GM12865 (cell line): ENCODE measurements at places on chromosomes 16 and 17.

GRCh38 chr17:56593086-56593645 lies 333 bp upstream of the NOG start:
- DNase-seq, result no peak

DNA sequence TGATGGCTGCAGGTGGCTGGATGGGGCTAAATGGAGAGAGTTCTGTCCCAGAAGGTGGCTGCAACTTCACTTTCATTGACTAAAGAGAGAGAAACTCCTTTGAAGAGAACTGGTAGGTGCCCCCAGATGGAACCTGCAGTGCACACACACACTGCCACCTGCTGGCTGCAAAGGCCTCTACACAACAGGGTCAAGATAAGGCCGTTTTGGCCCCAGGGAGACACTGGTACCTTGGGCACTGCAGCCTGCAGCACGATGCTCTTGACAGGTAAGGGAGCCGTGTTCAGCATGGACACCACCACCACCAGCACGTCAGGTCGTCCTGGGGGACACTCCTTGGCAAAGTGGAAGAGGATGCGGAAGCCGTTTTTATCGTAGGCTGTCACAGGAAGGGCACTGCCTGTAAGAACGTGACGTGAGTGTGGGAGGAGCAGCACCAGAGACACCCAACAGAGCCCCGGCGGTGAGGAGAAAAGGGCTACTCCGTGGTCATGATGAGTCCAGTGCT lies 22.7 kb downstream of the GGA3 start:
- DNase-seq, result peak; percentile 86

- DNase-seq, result no peak
These were observed 134.8 kb upstream of the TP53TG3C start for GRCh38 chr16:33059206-33059605.

DNA sequence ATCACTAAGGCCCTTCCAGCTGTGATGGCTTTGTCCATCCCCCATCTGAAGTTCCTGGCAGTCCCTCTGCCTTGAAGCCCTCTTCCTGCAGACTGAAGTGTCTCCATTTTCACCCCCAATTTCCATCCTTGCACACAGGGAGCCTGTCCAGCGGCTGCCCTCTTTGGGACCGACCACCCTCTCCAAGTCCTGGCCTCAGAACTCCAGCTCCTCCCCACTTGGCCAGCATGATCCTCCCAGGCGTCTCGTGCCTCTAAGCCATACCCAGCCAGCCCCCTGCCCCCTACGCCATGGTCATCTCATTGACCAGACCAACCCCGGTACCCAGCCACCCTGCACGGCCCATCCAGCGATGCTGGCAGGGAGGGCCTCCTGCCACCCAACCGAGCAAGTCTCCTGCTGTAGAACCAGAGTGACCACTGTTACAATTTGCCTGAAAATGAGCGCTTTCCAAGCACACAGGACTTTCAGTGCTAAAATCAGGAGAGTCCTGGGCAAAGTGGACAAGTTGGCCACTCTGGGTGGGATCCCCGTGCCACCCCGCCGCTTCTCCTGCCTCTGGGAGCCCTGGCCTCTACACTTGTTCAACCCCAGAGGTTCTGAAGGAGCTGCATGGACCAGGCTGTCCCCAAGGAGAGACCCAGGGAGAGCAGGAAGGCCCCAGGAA lies 362.0 kb downstream of the SEC14L1 start:
- DNase-seq, result no peak
